Stimulated activated CD4-positive, alpha-beta T cell treated with anti-CD3 and anti-CD28 coated beads, TNF-alpha, amount 100 ng/mL, for 4 hours (primary cell): ENCODE measurements at places on chromosomes 6 and 20.

DNA sequence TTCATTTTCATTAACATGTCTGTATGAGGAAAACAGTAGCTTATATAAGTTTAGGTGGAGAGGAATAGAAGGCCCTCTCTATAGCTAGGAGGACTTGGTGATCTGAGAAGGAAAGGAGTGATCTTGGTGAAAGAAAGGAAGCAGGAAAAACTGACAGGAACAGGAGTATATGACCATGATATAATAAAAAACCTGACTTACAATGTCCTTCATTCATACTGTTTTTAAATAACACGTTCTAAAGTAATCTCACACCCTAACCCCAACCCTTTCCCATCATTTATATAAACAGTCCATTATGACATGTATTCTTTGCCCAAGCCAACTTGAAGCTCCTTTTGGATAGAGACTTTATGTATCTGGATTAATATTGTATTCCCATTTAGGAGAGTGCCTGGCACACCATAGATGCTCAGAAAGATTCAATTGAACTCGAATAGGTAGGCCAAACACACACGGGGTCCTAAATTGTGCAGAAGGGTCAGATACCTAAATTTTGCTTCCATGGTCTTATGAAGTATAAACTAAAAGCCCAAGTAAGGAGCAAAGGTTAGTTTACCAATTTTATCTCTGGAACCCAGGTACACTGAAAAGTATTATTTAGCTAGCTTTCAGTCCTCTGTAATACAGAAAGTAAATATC lies 75.9 kb downstream of the OR2B2 start:
- DNase-seq: no peak

DNA sequence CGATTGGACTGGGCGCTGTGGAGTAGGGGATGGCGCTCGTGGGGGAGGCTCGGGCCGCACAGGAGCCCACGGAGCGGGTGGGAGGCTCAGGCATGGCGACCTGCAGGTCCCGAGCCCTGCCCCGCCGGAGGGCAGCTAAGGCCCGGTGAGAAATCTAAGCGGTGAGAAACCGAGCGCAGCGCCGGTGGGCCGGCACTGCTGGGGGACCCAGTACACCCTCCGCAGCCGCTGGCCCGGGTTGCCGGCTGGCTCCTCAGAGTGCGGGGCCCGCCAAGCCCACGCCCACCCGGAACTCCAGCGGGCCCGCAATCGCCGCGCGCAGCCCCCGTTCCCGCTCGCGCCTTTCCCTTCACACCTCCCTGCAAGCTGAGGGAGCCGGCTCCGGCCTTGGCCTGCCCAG lies 59.7 kb upstream of the MYLIP start:
- no peak for DNase-seq

- DNase-seq: no peak
Observed at GRCh38 chr20:56429502-56429901, 17.4 kb downstream of the CASS4 start.

DNA sequence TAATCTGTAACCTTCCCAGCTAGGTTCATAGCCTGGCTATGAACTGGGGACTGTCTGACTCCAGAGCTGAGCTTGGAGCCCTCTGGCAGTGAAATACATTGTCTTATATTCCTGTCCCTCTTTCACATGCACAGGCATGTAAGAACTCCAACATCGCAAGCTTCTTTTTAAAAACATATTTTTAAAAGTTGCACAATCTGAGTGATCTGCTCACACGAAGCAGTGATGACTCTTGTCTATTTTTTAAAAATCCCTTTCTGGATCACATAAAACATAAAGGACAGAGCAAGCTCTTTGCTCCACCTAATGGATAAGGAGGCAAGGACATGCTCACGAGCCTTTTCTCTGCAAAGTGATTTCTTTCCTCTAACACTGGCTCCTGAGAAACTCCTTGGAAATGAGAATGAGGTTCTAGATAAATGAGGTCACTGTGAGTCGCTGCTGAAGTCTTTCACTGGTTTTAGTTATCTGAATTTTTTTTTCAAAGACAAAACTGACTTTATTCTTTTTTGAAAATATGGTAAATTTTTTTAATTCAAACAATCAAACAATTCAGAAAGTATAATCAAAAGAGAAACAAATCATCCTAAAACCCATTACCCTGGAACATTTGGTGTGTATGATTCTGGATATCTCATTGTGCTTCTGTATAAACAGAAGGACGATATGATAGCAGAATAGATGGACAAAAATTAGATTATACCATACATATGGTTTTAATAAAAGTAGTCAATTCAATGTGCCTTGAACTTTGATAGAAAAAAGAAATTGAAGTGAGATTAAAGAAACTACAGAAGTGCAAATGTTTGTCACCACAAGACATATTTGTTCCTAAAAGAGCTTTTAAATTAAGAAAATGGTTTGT lies 30.8 kb downstream of the IL20RA start:
- DNase-seq: no peak

GRCh38 chr6:55811074-55811473 lies 64.3 kb downstream of the BMP5 start:
- no peak for DNase-seq

DNA sequence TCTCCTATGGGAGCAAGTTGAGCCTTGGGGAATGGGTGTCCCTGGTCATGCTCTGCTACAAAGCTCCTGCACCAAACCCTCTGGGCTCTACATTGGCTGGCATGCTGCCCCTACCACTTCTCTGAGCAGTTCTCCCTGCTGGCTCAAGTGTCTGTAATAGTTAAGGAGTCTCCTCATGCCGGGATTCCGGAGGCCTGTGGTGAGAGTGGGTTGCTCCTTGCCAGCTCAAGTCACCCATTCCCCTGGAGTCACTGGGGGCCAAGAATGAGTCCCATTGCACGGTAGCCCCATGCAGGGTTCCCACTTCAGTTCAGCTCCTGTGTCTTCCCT lies 173.9 kb downstream of the PRDM13 start:
- DNase-seq: no peak

- no peak for DNase-seq
Observed at GRCh38 chr6:53699462-53699861, 33.9 kb upstream of the KLHL31 start.

DNA sequence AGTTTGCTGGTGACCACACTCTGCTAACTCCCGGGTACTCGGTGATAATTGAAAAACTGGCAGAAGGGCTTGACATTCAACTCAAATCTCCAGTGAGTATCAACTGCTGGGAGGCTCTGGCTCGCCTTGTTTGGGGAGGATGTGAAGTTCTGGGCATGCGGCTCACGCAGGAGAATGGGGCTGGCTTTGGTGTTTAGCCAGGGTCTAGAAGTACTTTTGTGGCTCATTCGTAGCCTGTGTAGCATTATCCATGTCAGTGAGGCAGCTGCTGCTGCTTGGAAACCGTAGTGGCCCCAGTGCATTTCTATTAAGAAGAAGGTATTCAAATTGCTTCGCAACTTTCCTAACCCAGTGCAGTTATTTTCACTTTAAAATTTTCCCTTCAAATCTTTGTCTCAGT lies 52.2 kb downstream of the KDM1B start:
- DNase-seq: no peak

DNA sequence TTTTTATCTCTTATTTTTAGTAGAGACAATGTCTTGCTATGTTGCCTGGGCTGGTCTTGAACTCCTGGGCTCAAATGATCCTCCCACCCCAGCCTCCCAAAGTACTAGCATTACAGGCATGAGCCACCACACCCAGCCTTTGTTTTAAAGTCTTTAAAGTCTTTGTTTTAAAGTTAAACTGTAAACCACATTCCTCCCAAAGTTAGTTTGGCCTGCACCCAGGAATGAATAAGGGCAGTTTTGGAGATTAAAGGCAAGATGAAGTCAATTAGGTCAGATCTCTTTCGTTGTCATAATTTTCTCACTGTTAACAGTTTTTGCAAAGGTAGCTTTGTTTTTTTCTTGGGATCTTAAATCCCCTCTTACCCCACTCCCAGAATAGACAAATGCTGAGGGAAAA lies 63.8 kb downstream of the UBR2 start:
- no peak for DNase-seq

DNA sequence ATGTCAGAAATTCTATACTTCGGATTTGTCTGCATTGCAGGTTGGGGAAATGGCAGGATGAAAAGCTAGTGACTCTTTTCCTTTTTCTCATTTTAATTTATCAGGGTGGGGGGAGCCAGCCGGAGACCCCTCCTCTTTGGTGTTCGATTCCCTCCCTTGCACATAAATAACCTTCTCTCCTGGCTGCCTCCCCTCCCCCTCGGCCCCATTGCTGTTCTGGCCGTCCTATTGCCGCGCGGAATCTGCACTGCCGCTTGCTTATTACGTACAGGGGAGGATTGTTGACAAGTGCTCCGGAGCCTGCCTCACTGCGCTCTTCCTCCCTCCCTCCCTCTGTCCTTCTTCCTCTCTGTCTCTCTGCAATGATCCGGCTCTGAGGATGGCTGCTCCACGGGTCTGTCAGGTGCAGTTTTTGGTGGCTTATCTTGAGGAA lies 154.7 kb downstream of the JARID2 start:
- no peak for DNase-seq

DNA sequence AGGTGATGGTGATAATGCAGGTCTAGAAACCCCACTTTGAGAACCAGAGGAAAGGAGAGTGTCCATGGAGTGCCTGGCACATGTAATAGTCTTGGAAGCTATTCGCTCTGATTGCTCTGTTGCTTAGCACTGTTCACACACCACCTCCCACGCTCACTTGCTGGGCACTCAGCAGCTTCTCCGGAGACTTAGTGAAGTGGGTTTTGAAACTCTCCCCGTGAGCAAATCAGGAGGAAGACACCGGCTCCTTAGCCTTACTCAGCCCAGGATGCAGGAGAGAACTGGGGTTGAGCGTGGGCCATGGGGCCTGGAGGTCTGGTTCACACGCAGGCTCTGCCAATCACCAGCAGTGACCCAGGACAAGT lies 22.2 kb downstream of the BMP7 start:
- DNase-seq: no peak

DNA sequence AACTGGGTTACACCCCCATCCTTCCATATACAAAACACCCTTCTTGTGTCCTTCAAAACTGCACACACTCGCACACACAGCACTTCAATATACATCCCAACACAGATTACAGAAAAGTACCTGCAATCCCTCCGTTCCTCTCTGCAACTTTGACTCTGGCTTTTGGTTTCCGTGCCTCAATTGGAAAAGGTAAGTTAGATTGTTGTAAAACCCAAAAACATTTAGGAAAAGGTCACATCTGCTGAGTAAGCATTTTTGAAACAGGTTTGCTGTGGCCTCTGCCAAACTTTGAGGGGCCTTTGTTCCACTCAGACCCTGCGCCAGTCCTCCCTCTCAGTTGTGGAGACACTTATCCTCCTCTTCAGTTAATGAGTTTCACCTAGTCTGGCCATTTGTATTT lies 4.2 kb downstream of the NKX2-4 start:
- DNase-seq: no peak

DNA sequence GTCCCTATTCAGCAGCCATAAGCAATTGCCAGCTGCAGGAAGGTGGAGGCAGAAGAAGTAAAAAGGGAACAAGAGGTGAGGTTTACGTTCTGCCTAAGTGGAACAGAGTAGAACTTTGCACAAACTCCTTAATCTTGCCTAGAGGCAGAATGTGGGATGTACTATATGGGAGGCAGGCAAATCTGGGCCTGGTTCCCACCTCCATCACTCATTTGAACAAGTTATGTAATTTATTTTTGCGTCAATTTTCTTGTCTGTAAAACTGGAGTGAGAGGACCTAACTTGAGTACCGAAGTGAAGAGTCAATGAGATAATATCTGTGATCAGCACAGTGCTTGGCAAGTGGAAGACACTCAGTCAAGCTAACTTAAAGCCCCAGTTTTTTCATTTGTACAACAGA lies 2.0 kb upstream of the TPBG start:
- no peak for DNase-seq

DNA sequence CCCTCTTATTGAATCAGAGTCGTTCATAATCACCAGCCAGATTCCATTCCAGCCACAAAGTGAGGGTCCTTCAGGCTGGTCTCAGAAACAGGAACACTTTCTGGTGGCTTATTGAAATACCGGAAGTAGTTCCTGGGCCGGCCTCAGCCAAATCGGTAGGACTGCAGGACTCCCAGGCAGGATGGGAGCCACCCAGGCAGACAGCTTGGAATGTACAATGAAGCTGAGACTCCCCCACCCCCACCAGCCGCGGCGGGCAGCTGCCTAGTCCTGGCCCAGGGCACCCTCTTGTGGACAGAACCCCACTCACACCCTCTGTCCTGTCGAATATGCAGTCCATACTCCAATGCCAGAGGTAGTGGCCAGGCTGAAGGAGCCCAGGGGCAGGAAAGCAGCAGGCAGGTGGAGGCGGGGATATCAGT lies 43.8 kb downstream of the MDFI start:
- peak; percentile 44 for DNase-seq

- DNase-seq: no peak
Observed at GRCh38 chr6:5562277-5562676, 301.0 kb downstream of the FARS2 start.

DNA sequence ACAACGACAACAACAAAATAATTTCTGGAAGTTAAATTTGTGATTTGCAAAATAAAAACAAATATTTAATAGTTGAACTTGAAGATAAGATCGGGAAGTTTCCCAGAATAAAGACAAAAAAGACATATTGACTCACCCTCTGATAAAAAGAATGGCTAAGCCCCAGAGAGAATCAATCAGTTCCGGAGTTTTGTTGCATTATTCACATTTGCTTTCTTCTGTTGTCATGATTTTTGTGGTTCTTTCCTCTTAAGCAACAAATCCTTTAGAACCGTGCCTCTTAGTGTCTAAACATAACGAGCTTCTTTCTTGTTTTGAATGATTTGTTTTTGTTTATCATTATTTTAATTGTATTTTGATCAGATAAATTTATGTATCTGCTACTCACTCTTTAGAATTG lies 337.7 kb upstream of the PRND start:
- no peak for DNase-seq

DNA sequence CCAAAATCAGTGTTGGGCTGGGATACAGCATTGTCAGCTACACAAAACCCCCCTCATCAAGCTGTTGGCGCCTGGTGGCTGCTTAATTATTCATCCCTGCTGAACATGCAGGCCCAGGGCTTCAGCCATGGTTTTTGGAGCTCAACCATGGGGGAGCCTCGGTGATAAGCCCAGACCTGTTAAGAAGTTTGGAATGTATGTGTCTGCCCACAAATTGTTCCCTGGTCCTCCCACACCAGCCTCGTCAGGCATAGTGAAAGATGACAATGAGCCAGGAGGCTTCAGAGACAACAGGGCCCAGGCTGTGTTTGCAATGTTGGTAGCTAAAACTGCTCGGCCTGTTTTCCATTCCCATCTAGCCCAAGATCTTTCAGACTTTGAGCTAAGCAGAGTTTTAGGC lies 34.8 kb upstream of the SIRPA start:
- DNase-seq: no peak

GRCh38 chr20:40673442-40673841 lies 15.6 kb downstream of the MAFB start:
- no peak for DNase-seq

GRCh38 chr6:86535100-86535499 lies 402.2 kb upstream of the HTR1E start:
- no peak for DNase-seq

- DNase-seq: no peak
Observed at GRCh38 chr20:50629670-50630045, 61.7 kb downstream of the RIPOR3 start.

DNA sequence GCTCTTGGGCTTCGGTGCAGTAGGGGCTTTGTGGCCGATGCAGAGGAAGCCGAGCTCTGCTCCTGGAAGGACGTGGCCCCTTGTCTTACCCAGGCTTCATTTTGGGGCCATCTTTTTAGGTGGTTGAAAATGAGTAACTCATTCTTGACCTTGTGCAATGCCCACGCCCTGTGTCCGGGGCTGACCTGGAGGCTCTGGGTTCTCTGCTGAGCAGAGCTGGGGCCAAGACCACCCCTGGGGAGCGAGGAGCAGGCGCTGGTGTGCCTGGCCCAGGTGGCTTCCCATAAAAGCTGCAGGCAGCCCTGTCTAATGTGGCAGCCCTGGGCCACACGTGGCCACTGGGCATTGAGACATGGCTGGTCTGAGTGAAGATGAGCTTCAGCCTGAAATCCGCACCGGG lies 25.7 kb downstream of the NTSR1 start:
- no peak for DNase-seq
